NCI-H774 (cell line): ENCODE measurements at places on chromosomes 11 and 22.

- DNase-seq: no peak
Observed at GRCh38 chr11:134999590-134999989, 587.5 kb upstream of the B3GAT1 start.

- DNase-seq: no peak
Observed at GRCh38 chr22:34696557-34696956, 369.4 kb upstream of the ISX start.

- no peak for DNase-seq
Observed at GRCh38 chr22:25161017-25161915, 38.4 kb upstream of the CRYBB3 start.

- no peak for DNase-seq
Observed at GRCh38 chr22:17587629-17588028, 24.3 kb downstream of the SLC25A18 start.

GRCh38 chr11:127013550-127013949 is 13.0 kb upstream of the KIRREL3 start:
- DNase-seq: no peak

- no peak for DNase-seq
Observed at GRCh38 chr11:7512525-7513233, 1.1 kb upstream of the PPFIBP2 start.

DNA sequence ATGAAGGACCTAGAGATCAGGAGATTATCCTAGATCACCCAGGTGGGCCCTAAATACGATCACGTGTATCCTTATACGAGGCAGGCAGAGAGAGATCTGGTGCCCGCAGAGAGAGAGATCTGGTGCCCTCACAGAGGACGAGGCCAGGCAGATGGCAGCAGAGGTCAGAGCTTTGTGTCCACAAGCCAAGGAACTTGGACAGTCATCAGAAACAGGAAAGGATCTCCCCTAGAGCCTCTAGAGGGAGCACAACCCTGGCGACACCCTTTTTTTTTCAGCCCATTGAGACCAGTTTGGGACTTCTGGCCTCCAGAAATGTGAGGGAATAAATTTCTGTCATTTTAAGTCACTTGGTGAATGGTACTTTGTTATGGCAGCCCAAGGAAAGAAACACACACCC is 25.5 kb upstream of the TIMP3 start:
- DNase-seq: no peak
